ENCODE measurements at places on chromosomes 5 and 9.

DNA sequence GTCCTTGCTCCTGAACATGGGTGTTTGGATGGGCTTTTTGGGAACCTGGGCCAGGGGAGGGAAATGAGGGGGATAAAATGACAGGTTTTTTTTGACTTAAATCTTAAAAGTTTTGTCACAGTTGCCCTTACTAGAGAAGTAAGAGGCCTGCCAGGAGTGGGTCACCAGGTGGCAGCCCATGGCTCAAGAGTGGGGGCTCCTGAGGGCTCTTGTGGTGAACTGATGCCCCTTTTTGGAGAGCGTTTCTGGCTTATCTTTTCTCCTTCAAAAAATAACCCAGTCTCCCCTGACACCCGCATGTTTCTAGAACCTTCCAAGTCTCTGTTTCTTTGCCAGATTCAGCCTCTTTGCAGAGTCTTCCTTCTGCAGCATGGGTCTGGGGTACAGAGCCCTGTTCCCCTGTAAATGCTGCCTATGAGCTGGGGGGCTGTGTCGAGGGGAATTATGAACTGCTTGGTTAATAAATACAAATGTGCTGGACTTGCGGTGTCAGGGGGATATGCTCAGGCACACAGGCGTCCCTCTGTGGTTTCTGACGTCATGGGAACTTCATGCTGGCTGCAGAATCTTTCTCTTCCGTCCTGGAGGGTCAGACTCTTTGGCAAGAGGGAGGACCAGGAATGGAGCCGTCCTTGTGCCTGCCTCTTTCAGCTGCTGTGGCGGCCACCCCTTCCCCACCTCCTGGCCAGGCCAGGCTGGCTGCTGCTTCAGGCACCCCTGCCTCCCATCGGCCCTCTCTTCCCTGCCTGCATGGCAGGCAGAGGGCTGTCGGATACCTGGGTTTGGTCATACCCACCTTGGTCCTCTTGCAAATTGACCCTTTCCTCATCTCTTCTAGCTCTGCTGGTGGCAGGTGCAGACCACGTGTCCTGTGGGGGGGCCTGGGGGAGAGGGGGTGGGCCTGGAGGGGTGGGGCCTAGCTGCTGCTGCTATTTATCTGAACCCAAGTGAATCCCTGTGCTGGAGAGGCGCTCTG is 30.1 kb downstream of the PTPA start:
- DNase-seq: peak; percentile 59

DNA sequence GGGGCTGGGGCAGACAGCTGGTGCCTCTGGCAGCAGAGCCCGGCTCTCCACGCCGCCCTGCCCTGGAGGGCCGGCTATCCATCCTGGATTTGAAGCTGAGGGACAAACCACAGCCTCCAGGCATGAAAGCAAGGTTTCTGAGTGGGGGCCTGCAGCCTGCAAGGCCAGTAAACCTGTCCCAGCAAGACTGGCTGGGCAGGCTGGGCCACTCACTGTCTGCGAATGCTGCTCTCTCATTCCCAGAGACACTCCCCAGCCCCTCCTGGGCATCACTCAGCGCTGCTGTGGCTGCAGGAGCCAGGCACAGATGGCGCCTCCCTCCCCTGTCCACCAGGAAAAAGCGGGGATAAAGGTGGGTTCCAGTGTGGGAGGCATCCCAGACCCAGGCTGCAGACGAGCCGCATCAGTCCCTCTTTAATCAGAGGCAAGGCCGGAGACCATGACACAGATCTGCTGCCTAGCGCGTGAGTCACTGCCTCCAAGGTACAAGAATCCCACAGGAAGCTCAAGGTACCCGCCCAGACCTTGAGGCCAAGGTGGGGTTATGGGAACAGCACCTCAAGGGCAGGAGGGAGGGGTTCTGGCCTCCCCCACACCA is 118.0 kb downstream of the VAV2 start:
- DNase-seq: no peak

DNA sequence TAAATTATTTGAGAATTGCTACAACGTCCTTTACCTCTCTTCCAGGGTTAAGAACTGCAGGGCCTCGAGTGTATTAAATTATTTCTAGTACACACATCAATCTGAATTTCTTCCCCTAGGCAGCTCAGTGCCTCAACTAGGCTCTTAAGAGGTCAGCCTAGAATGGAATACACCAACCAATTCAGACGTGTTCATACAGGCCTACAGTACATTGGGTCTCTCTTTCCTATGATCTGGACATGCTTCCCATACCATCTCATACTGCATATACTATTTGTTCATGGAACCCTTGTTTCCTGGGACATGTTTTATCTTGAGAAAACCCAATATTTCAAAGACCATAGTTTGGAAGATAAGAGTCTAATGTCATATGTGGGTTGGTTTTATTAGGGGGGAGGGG is 434.1 kb upstream of the WWC1 start:
- no peak for DNase-seq

DNA sequence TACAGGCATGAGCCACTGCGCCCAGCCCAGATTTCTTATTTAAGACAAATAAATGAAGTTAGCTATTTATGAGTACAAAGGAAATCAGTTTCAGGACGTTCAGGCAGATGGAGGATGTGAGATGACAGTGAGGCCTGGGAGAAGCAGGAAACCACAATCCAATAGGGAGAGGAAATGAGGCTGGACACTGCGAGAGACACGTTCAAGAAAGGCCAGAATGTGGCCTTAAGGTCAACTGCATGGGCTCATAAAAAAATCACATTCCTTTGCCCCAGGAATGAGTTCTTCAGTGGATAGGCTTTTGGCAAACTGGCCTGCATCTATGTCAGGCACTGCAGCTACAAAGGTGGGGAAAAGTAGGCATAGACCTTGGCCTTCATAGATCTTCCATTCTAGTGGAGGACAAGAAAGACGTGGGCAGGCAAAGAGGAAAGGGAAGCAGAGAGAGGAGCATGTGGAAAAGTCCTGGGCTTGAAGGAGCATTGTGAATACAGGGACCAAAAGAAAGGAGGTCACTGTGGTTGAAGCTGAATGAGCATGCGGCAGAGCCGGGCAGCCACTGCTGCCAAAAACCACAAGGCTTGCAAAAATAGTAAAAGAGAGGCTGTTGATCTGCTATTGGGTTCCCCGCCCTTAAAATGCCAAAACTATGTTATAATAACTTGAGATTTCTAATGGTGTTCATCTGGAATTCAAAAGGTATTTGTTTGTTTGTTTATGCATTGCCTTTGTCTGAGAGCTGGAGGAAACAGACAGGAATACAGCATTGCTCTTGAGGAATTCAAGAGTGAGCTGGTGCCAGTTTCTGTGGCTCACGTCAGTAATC is 133.0 kb downstream of the GNA14 start:
- DNase-seq: no peak

DNA sequence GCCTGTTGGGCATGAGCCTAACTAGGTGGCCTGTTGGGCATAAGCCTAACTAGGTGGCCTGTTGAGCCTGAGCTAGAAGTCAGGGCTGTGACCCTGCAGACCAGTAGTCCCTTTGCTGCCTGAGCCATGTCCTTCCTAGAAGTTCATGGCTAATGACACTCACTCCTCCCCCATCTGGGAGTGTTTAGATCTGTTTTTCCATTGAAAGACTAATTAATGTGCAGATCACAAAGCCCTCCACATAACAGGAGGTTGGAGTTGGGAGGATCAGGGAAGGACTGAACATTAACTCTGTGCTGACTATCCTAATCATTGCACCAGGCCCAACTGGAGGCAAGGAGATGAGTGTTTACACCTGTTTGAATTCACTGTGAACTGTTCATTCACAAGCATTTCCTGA is 27.6 kb downstream of the SLC25A48 start:
- DNase-seq: no peak

GRCh38 chr5:83426855-83427254 is 44.7 kb upstream of the VCAN start:
- no peak for DNase-seq

DNA sequence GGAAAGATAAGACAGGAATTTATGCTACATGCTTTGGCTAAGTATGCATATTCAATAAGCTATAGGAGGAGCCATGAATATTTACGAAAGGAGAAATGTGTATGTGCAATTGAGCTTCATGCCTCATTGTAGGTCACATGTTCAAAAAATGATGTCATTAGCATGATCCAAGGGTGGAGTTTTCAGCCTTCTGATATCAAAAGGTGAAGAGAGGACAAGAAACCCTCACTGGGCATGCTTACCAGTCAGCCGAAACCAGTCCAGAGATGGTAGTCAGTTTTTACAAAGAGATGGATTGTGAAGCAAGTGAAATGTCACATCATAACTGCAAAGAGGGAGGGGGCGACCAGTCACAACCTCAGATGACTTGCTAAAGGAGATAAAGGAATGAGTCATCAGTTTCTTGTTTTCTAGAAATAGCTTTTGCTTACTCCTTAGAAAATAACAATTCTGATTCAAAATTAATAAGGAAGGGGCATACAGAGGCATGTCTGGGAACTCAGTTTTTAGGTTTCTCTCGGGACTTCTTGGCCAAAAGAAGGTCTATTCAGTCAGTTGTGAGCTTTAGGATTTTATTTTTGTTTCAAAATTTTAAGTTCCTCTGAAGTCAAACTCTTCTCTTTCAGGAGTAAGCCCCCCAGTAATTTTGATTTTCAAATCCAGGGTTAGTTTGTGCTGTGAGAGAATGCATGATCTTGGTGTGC is 1067.8 kb upstream of the EDIL3 start:
- DNase-seq: no peak

GRCh38 chr5:175856408-175857100 is 14.8 kb upstream of the CPLX2 start:
- DNase-seq: no peak

DNA sequence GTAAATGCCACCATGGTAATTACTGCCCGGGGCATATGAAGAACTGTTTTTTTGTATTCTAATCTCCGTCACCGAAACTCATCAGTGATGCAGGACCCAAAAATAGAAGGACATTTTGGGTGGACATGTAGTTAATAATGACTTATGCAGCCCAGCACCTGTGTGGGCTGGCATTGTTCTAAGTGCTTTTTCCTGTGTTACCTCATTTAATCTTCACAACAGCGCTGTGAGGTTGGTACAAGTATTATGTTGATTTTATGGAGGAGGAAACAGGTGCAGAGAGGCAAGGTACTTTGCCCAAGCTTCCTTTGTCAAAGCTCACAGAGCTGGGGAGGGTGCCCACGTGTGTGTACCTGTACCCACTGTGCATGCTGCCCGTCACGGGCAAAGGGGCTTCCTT is 58.4 kb downstream of the DAPK1 start:
- DNase-seq: no peak

DNA sequence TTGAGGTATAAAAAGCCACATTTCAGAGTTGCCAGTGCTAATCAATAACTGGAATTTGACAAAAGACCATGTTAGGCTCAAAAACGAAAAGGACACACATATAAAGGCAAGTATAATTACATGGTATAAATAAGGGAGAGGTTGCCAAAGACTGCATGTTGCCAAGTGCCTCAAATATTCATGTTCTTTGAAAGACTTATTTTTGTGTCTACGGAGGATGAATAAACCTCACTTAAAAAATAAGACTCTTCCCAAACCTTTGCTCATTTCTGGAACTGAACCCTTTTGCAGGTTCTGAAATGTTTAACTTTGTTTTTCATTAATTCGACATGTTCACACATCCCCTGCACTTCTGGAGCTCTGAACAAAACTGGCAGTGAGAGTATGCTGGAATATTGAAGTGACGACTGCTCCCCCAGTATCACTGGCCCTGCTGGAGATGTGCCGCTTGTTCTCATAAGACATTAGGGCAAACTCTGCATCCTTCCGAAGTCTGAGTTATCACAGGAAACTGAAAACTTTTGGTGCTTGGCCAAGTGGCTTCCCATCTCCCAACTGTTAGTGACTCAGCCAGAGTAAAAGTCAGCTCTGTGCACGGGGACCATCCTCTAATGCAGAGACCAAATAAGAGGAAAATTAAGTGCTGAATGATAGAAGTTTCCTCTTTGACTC is 336.8 kb downstream of the GLIS3 start:
- DNase-seq: no peak

- no peak for DNase-seq
These were observed 72.0 kb upstream of the ENTREP1 start for GRCh38 chr9:69253057-69253456.

DNA sequence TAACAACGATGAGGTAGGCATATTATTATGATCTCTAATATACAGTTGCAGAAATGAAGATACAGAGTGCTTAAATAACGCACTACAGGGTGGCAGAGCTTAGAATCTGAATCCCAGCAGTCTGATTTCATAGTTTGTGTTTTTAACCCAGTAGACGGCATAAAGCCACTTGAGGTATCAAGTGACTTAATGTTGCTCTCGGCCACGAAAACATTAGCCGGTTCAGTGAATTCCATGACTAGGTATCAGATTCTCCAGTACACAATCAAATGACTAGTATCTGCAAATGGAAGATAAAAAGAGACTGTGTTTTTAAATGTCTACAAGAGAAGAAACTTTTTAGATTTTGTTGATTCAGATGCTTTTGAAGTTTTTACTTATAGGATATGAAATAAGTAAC is 24.8 kb downstream of the SMC2 start:
- DNase-seq: no peak

DNA sequence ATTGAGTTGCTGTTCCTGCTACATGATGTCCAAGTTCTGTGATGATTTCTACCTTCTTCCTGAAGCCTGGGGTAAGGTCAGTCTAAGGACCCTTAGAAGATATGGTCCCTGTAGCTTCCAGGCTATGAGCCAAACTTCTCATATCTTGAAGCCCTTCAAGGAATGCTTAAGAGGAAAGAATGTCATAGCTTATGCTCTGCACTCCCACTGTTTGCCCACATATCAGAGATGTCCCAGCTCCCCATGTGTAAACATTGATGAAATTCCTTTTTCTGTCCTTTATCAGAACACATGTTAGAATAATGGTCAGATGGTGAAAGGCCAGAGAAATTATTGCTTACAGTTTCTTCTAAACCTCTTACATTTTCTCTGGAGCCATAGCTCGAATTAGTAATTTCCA is 41.4 kb upstream of the RUSC2 start:
- no peak for DNase-seq

- no peak for DNase-seq
These were observed 74.5 kb upstream of the SPINK5 start for GRCh38 chr5:147989239-147989638.

DNA sequence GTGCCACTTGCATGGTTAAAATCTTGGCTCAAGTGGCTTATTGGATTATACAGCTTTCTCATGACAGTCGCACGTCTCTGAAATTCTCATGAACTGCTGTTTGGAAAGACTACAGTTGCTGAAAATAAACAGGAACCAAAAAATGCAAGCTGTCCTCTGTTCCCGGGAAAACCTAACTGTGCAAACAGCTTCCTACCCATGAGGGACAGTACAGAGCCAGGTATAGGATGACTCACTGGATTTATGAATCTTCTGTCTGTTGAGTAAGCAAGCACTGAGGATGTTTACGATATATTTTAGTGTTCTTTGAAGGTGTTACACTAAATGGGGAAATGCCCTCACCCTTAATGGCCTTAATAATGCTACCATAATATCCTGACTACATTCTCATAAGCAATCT is 380.3 kb upstream of the TNC start:
- no peak for DNase-seq
